Posterior vena cava (tissue), 2 donors: ENCODE measurements at places on chromosomes 5 and 9. TPM values are rescaled to one million over a fixed set of nuclear protein-coding genes. Genes with fewer than 3 reads are reported as not detected.

- DNase-seq, result no peak
Measured at GRCh38 chr5:133914434-133914833, 54.0 kb downstream of the C5orf15 start.

GRCh38 chr5:146461319-146461718, 14.2 kb downstream of the TCERG1 start:
- DNase-seq, result no peak

The IL13 gene
- 0.29 TPM for total RNA-seq

DNA sequence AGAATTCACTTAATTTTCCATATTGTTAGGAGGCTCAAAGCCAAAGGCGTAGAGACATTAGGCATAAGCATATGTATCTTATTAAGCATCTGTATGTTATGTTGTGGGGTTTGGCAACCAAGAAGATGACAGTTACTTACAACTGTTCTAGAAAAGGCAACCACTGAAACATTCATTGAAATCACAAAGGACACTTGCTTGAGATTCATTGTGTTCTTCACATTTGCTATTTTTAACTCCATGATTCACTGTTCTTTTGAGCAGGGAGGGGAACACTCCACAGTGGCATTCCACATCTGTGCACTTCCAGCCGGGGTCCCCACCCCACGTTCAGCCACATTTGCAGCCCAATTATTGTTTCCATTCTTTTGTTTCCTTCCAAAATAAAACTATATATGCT, 107.1 kb downstream of the PALM2AKAP2 start:
- DNase-seq, result no peak

- DNase-seq, result no peak
Measured at GRCh38 chr9:19378164-19378563, 1.9 kb downstream of the RPS6 start.

The NEURL1B gene
- 32.9 TPM for total RNA-seq
